ENCODE measurements at places on chromosomes 4 and X.
A peak's percentile ranks its signal among the peaks of the same experiment; 100 is the strongest.

GRCh38 chr4:113474017-113474416 is 287.5 kb downstream of the CAMK2D start:
- DNase-seq, result no peak

DNA sequence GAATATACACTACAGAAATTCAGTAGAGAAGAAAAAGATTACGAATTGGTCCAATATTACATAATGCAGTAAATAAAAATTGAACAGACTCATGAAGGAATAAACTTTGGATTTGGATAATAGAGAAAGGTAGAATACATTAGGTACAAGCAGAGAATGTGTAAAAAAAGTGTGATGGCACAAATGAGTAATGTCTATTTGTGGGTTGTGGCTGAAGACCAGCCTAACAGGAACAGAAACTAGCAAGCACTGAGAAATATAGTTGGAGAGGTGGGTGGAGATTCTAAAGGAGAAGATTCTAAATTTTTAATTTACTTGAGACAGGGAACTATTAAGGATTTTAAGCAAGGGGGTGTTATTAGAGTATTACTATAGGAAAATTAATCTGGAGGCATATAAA is 15.2 kb upstream of the CLOCK start:
- no peak for DNase-seq

- DNase-seq, result peak; percentile 65
Observed at GRCh38 chr4:183721207-183722081, 62.4 kb downstream of the TRAPPC11 start.

DNA sequence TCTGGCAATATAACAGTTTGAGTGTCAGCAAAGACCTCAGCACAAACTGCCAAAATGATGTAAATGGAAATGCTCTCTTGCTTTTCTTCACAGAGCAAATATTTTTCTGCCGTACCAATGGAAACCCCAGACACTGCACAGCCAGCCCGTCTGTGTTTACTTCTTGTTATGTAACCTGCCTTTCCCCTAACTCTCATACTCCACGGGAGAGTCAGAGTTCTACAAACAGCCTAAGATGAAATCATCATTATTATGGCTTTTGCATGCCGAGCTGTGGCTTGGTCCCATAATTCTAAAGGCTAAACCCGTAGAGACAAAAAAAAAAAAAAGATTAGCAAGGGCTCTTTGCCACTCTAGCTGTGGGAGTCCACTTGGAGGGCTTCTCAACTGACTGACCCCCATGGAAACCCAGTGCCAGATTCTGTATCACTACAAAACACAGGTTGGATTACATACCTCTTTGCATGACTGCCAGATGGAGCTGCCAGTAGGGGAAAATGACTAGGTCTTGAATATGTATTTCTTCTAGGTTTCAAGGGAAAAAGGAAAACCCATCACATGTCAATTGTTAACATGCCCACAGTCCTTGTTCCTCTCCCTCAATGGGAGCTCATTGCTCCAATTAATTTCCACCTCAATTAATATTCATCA is 197.2 kb upstream of the CNKSR2 start:
- DNase-seq, result no peak

Measured in activated CD4-positive, alpha-beta T cell treated with anti-CD3 and anti-CD28 coated beads, Interleukin-2, amount 50 U/mL, for 48 hours (primary cell).